ENCODE measurements at places on chromosomes 1 and 21. TPM values are rescaled to one million over a fixed set of nuclear protein-coding genes. Genes with fewer than 3 reads are reported as not detected.

The CLCA4 gene
- polyA plus RNA-seq: not detected

DNA sequence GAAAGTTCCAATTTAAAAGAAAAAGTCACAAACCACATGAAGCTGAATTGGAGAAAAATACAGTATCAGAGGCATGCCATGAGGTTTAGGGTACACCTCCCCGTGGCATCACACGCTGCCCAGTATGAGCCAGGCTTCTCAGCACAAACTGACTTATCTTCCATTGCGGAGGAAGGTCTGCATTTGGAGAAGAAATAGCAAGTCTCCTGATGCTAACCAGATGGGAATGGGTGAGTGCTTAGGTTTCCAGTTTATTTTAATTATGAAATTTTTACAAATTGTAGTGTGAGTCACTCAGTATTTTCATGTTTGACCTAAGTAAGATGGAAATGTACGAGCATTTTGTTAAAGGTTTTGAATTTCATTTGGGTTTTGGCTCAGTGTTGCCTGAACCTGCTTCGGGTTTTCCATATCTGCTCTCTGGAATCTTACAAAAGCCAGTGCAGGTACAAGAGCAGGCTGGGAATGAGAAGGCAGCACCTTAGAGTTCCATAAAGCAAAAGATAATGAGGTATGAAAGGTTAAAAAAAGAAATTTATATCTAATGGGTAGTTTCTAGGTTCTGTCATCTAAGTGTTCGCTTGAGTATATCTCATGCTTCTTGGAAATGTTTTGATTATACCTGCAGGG is 213.9 kb downstream of the PATJ start:
- DNase-seq: no peak

DNA sequence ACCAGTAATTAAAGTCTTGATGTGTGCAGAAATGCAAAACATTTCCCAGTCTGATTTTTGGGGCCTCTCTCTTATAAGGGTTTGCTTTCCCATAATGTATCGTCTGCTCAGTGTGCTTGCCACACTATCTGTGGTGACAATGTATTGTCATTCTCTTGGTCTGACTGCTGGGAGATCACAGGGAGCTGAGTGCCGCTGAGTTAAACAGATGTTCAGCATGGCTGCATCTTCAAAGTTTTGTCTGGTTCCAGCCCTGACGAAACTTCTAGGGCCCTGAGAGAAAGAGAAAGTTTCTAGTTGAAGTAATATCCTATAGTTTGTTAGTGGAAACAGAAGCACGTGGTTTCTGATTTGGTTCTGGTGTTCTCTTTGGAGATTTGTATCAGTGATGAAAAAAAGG is 42.6 kb downstream of the DNM3 start:
- no peak for DNase-seq

DNA sequence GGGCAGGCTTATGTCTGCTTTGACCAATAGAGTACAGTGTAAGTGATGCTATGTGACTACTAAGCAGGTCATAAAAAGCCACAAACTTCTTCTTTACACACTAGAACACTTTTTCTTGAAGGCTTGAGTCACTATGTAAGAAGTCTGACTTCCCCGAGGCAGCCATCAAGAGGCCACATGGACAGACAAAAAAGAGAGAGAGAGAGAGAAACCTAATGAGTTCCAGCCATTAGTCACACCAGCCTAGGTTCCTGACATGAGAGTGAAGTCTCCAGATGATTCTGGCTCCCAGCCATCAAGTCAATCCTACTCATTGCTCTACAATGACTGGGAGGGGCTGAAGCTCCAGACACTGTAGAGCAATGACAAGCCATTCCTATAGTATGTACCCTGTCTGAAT is 101.4 kb downstream of the LHX9 start:
- DNase-seq: no peak
